Activated T-helper 1 cell treated with anti-CD3 and anti-CD28 coated beads, Interleukin-12 subunit alpha, Interleukin-12 subunit beta, Interleukin-2, Interleukin-4 antibody, amounts not matched to agents 30 ng/mL and 10 ng/mL and 1 ng/mL, durations not matched to agents 14 hours and 24 hours and 36 hours (primary cell): ENCODE measurements at places on chromosomes 7 and 10. TPM values are rescaled to one million over a fixed set of nuclear protein-coding genes. Genes with fewer than 3 reads are reported as not detected.

PRKRIP1 gene
- 25.7 and 28.3 TPM in 2 replicates for total RNA-seq

ADRB1 gene
- total RNA-seq, result not detected in 2 replicates

- H3K27me3 ChIP-seq, result peaks cover 5% of the 10 kb centered on the region
- H3K4me3 ChIP-seq, result no peak overlapping the region
- no peaks in the 10 kb centered on the region for H3K36me3 ChIP-seq
- H3K4me1 ChIP-seq, result no peaks in the 10 kb centered on the region
Measured at GRCh38 chr10:24971374-24971773, 19.0 kb upstream of the PRTFDC1 start.

- DNase-seq, result no peak
- peaks cover 3% of the 10 kb centered on the region for H3K27me3 ChIP-seq
- no peaks in the 10 kb centered on the region for H3K4me1 ChIP-seq
- H3K4me3 ChIP-seq, result no peak overlapping the region
Measured at GRCh38 chr10:88185830-88186229, 322.4 kb downstream of the PTEN start.

GRCh38 chr7:83640240-83640639 is 8.7 kb downstream of the SEMA3E start:
- no peaks in the 10 kb centered on the region for H3K36me3 ChIP-seq
- no peaks in the 10 kb centered on the region for H3K4me1 ChIP-seq
- no peak overlapping the region for H3K4me3 ChIP-seq

DGKI gene
- 27.3 and 30.2 TPM in 2 replicates for total RNA-seq

GRCh38 chr7:17625043-17625442 is 315.3 kb downstream of the SNX13 start:
- no peak overlapping the region for H3K4me3 ChIP-seq
- H3K4me1 ChIP-seq, result no peaks in the 10 kb centered on the region
- H3K36me3 ChIP-seq, result no peaks in the 10 kb centered on the region
- DNase-seq, result no peak
- no peaks in the 10 kb centered on the region for H3K27me3 ChIP-seq

GRCh38 chr7:152710153-152710442 is 34.2 kb upstream of the XRCC2 start:
- H3K36me3 ChIP-seq, result no peaks in the 10 kb centered on the region
- no peak overlapping the region for H3K4me3 ChIP-seq
- no peak overlapping the region for H3K27ac ChIP-seq
- DNase-seq, result no peak
- peaks cover 4% of the 10 kb centered on the region for H3K4me1 ChIP-seq
- H3K27me3 ChIP-seq, result peaks cover 5% of the 10 kb centered on the region

DNA sequence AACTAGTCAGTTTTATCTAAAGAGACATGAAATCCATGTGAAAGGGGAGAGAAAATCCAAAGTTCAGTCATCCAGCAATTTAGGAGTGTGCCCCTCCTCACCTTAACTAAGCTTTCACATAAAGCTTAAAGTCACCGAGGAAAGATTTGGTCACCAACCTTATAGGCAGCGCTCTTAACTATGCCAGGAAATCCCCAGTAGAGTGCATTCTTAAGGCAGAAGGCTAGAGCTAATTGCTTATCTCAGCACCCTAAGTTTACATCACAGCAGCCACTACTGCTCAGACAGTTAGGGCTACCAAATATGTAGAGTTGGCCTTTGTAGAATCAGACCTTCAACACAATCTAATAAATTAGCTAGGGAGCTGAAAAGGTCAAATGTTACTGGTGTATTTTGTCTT is 47.9 kb downstream of the MTPN start:
- peaks cover 27% of the 10 kb centered on the region for H3K36me3 ChIP-seq
- no peak for DNase-seq
- H3K27ac ChIP-seq, result no peak overlapping the region
- H3K27me3 ChIP-seq, result no peaks in the 10 kb centered on the region

DNA sequence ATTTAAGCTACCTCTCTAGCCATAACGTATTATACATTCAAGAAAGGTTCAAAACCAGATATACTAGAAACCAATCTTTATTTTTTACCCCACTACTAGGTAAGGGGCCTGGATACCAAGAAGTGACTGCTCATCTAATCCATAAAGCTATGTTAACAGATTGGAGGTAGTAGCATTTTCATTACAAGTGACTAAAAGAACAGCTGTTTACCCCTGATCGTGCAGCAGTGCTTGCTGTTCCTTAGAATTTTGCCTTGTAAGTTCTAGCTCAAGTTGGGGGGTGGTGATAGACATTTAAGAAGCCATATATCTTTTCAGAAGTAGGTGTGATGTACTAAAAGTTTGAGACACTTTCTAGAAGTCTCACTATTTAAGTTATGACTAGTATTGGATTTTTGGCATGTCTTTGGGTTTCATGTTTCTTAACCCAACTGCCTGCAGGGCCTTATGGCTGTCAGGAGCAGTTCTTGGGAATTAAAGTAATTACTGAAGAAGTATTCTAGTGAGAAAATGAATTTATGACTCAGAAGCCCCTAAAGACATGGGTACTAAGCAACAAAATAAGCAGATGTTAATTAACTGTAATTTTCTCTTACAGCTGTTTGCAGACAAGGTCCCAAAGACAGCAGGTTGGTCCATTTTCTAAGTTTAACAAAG is 2.3 kb downstream of the PPIA start:
- H3K4me3 ChIP-seq, result peak overlapping the region; percentile 94
- DNase-seq, result no peak
- H3K4me1 ChIP-seq, result peaks cover 34% of the 10 kb centered on the region

ZNRF2 gene
- 8.4 and 9.3 TPM in 2 replicates for total RNA-seq

- no peaks in the 10 kb centered on the region for H3K27me3 ChIP-seq
- DNase-seq, result no peak
- H3K4me1 ChIP-seq, result no peaks in the 10 kb centered on the region
- H3K4me3 ChIP-seq, result no peak overlapping the region
- no peaks in the 10 kb centered on the region for H3K36me3 ChIP-seq
Measured at GRCh38 chr10:130497056-130498010, 361.1 kb downstream of the GLRX3 start.

C10orf105 gene
- 0.18 and 0.32 TPM in 2 replicates for total RNA-seq

DNA sequence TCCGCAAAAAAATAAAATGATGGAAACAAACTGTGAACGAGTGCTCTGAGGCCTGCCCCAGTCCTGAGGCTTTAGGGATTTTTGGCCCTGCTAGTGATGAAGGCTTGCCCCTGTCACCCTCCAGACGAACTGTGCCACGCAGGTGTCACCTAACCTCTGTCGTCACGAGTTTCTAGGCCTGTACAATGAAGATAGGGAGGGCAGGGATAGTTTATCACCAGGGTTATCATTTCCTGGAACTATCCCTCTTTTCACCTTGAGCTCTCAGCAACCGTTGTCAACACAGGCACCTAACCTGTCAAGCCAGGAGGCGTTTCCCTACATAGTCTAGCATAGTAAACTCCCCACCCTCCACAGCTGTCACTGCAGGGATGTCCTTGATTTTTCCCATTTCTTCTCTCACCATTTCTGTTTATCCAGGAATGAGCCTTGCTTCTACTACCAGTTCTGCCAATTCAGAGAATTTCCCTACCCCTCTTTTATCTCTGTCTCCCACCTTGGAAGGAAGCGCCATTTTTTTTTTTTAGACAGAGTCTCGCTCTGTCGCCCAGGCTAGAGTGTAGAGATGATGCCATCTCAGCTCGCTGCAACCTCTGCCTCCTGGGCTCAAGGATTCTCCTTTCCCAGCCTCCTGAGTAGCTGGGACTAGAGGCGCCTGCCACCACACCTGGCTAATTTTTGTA is 2.2 kb upstream of the ACHE start:
- DNase-seq, result no peak
- peaks cover 3% of the 10 kb centered on the region for H3K36me3 ChIP-seq
- peaks cover 7% of the 10 kb centered on the region for H3K4me1 ChIP-seq
- H3K4me3 ChIP-seq, result peak overlapping the region; percentile 15
- no peak overlapping the region for H3K27ac ChIP-seq

DNA sequence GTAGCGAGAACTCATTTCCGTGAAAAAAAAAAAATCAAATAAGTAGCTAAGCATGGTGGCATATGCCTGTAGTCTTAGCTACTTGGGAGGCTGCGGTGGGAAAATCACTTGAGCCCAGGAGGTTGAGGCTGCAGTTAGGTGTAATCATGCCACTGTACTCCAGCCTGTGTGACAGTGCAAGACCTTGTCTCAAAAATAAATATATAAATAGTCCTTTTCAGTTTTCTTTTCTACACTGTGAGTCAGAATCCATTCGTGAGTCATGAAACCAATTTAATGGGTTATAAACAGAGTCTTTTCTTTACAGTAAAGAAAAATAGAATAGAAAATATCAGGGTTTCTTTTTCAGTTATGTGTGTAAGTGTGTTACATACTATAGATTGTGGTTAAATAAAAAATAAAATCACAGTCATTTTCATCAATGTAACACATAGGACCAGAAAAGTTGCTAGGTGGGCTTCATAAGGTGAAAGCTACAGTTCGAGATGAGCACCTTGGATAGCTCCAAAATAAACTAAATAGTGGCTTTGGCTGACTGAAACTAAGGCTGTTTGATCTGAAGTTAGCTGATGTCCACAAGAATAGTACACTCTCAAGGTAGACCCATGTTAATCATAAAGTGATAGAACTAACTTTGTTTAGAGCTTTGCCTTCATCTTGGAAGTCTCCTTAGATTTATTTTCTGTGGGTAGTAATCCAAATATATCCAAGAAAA is 781.1 kb downstream of the GATA3 start:
- H3K27ac ChIP-seq, result no peak overlapping the region
- no peaks in the 10 kb centered on the region for H3K4me1 ChIP-seq
- DNase-seq, result no peak
- no peaks in the 10 kb centered on the region for H3K27me3 ChIP-seq
- no peak overlapping the region for H3K4me3 ChIP-seq

DNA sequence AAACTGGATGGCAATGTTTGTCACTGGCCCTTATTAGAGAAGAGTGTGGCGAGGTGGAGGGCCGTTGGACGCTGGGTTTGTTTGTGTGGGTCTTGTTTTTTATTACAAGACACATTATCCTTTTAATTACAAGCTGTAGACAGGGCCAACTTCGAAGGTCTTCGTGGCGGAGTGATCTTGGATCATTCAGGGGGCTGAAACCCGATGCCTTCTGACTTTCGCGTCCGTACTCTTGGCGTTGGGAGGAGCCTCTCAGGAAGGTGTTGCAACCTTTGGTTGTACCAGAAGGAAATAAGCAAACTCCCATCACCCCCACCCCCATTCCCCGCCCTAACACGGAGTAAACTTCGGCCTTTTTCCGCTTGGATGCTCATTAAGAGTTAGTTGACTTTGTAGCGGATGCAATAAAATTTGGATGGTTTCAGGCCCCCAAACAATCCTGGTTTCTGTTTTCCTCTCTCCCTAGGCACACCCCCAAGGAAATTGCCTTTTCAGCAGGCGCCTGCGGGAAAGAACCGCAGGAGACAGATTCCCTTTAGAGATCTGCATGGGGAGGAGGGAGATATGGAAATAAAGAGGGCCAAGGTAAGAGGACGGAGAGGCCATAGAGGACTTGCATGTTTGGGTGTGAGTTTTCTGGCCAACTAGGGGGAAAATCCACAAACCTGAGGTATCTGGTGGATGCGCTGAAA is 294.5 kb upstream of the NFE2L3 start:
- DNase-seq, result no peak
- no peak overlapping the region for H3K4me3 ChIP-seq
- peaks cover 39% of the 10 kb centered on the region for H3K27me3 ChIP-seq
- peaks cover 43% of the 10 kb centered on the region for H3K4me1 ChIP-seq
- H3K27ac ChIP-seq, result no peak overlapping the region
